ENCODE measurements at places on chromosomes 13 and 19.

- DNase-seq, result no peak
These were observed 7.9 kb upstream of the LGALS14 start for GRCh38 chr19:39696387-39696786.

DNA sequence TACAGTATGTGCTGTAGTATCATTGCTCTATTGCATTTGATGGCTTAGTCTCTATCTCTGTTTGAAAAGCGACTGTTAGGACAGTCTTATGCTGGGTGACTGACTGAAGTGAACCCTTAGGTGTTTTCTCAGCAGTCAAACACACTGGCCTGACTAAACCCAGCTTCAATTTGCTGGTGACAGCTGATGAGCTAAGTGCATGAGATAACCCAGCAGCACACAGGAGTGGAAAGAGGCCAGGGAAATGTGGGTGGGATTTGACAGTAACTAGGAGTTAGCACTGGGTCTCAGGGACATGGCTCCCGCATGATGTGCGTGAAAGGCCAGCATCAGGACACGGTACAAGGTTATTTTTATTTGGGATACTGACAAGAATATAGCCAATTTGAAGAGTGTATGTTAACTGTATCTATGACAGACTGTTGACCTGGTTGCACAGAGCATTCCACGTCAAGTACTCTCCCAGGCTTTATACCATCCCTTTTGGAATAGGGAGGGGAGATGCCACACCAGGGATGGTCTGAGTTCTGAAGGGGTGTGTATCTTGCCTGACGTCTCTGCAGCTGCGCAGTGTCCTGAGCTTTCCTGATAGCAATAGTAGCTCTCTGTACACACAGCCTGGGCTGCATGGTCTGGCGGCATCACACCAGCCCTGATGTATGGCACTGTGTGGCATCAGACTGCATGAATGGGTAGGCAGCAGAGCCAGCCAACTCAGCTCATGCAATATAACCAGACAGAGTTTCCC is 144.8 kb downstream of the FLT1 start:
- no peak for DNase-seq

GRCh38 chr13:45333977-45334922 is 6.7 kb downstream of the TPT1 start:
- DNase-seq, result peak; percentile 44

- peak; percentile 73 for DNase-seq
These were observed 14.6 kb downstream of the VSIG10L start for GRCh38 chr19:51327066-51328001.

GRCh38 chr19:17180997-17181702 is 34.0 kb upstream of the USE1 start:
- DNase-seq, result no peak

- DNase-seq, result no peak
These were observed 75.0 kb downstream of the POLR1D start for GRCh38 chr13:27696731-27697130.

GRCh38 chr13:79401259-79402070 is 4.6 kb downstream of the RBM26 start:
- no peak for DNase-seq

GRCh38 chr19:5691822-5692722 is 2.0 kb downstream of the RPL36 start:
- peak; percentile 46 for DNase-seq

GRCh38 chr13:51823863-51824262 is 19.9 kb upstream of the DHRS12 start:
- no peak for DNase-seq

DNA sequence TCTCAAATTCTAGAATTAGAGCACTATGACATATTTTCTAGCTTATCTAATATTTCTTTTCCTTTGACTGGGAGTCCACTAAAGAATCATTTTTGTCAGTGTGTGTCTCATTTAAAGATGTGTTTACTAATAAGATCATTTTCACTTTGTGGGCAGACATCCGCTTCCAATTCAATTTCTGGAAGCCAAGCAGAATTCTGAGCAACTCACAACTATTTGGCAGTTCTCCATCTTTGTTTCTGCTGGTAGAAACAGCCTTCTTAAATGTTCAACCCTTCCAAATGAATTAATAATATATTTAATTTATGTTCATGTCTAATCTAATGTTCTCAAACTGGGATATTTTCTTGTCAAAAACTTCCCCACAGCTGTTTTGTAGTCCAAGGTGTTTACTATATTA is 411.8 kb downstream of the KCTD12 start:
- DNase-seq, result no peak

- no peak for DNase-seq
These were observed 487.6 kb downstream of the GPC6 start for GRCh38 chr13:93714171-93714570.

- DNase-seq, result no peak
These were observed 13.0 kb downstream of the ZBTB7A start for GRCh38 chr19:4053423-4054324.

DNA sequence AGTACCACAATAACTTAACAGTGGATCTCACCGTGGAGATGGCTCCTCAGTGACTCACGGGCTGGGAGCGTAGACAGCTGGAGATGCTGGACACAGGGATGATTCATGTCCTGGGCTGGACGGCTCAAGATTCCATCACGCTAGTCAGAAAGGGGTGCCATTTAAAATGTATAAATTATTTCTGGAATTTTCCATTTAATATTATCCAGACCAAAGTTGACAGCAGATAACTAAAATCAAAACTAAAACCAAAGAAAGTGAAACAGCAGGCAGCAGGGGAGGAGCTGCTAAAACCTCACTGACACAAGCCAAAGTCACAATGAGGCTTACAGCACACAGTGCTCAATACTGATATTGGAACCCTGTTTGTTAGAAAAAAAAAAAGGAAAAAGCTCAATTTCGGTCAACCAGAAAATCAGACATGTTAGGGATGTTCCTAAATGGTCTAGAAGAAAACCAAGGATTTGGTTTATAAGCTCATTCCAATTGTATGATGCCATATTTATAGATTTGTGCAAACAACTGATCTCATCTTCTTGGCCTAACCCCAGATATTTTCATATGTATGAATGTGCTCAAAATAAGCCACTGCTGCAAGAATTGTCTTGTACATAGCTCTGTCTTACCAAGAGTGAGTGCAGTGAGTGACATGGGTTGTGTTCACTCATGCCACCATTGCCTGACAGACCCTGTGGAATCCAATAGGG is 111.8 kb downstream of the SACS start:
- no peak for DNase-seq

GRCh38 chr19:28377077-28377476 is 835.9 kb downstream of the UQCRFS1 start:
- DNase-seq, result no peak

GRCh38 chr13:102947745-102948405 is 102.0 kb downstream of the ERCC5 start:
- no peak for DNase-seq

- DNase-seq, result no peak
These were observed 369.7 kb upstream of the TSHZ3 start for GRCh38 chr19:31718898-31719297.

DNA sequence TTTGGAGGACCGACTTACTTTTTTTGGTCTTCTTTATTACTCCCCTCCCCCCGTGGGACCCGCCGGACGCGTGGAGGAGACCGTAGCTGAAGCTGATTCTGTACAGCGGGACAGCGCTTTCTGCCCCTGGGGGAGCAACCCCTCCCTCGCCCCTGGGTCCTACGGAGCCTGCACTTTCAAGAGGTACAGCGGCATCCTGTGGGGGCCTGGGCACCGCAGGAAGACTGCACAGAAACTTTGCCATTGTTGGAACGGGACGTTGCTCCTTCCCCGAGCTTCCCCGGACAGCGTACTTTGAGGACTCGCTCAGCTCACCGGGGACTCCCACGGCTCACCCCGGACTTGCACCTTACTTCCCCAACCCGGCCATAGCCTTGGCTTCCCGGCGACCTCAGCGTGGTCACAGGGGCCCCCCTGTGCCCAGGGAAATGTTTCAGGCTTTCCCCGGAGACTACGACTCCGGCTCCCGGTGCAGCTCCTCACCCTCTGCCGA is 409 bp downstream of the FOSB start:
- peak; percentile 53 for DNase-seq

DNA sequence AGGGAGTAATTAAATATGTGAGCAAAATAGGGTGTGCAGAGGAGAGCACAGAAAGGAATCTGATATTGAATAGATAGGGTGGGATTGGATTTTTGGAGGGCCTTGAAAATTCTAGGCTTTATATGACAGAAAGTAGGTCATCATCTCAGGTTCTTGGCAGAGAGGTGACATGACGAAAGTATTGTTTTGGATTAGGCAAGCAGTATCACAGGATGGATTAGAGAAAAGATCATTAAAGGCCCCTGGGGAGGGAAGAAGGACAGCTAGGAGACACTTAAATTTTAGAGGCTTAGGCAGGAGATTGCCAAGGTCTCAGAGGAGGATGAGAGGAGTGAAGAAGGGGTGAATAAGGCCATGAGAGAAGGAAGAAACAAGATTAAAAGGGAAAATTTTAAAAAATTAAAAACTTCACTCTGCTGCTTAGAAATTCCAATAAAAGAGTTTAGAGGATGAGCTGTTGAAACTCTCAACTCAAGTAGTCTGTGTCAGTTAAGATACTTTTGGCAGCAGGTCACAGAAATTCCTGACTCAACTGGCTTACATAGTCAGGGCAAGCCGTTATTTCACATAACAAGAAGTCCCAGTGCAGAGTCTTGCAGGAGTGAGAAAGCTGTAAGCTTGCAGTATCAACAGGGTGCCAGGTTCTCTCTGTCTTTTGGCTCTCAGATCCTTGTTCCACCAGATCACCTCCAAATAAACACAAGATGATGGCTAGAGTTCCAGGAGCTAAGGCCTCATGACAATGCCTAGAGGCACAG is 8.8 kb downstream of the GPC6 start:
- no peak for DNase-seq

DNA sequence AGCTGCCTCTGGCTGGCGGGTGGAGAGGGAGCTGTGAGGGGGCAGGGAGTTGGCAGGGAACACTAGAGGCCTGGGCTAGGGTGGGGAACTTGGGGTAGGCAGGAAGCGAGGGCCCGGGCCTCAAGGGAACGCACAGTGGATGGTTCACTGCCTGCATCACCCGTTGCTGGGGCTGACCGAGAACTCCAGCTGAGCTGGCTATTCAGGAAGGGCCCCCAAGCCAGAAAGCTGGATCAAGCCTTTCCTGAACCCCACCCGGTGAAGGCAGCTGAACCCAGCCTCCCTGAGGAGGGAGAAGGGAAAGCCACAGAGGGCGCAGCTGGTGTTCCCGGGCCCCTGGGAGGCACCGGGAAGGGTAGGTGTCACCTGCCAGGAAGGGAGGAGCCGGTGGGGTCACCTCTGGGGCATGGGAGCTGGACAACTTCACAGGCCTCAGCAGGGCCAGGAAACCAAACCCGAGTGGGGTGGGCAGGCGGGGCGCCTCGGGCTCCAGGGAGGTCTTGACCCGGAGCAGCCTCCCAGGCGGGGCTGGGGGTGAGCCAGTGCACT is 13.9 kb downstream of the PALM start:
- DNase-seq, result no peak

GRCh38 chr13:71967990-71968389 is 101.0 kb upstream of the DACH1 start:
- no peak for DNase-seq

- DNase-seq, result no peak
These were observed 4.3 kb upstream of the A1BG start for GRCh38 chr19:58357481-58358145.

- no peak for DNase-seq
These were observed 592 bp downstream of the CLPTM1 start for GRCh38 chr19:44955505-44956439.

All from stimulated activated naive CD8-positive, alpha-beta T cell treated with anti-CD3 and anti-CD28 coated beads, Interleukin-15, Interleukin-2, amounts not matched to agents 100 U/mL and 50 U/mL, for 24 hours (primary cell).